ENCODE measurements at places on chromosomes 4 and X.

DNA sequence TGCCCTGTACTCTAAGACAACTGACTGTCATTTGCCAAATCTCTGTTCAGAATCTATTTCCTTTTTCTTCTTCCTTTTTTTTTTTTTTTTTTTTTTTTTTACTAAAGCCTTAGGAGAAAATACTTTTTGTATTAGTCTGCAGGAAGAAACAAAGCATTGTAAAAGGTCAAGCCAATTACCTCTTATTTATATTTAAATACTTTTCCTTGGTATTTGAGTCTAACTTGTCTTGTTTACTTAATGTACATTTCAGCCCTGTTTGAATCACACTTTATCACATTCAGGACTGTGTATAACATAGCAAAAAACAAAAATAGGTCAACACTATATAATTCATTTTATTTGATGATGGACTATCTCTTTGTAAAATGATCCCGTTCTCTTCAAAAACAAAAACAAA is 262.2 kb downstream of the RPA4 start:
- no peak for DNase-seq

DNA sequence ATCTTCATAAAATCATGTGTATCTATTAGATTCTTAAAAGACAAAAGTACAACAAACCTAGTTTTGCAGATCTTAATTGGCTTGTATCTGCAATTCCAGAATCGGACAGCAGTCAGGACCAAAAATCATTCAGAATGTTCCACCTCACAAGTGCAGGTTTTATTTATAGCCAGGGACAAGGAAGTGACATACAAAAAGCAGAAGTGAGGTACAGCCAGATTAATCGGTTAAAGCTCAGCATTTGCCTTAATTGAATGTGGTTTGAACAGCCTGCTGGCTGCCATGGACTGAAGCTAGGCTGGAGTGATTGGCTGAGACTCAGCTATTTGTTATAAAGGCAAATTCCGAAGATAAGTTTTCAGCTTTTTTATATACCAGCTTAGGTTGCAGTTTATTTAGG is 932.6 kb downstream of the C4orf33 start:
- no peak for DNase-seq

DNA sequence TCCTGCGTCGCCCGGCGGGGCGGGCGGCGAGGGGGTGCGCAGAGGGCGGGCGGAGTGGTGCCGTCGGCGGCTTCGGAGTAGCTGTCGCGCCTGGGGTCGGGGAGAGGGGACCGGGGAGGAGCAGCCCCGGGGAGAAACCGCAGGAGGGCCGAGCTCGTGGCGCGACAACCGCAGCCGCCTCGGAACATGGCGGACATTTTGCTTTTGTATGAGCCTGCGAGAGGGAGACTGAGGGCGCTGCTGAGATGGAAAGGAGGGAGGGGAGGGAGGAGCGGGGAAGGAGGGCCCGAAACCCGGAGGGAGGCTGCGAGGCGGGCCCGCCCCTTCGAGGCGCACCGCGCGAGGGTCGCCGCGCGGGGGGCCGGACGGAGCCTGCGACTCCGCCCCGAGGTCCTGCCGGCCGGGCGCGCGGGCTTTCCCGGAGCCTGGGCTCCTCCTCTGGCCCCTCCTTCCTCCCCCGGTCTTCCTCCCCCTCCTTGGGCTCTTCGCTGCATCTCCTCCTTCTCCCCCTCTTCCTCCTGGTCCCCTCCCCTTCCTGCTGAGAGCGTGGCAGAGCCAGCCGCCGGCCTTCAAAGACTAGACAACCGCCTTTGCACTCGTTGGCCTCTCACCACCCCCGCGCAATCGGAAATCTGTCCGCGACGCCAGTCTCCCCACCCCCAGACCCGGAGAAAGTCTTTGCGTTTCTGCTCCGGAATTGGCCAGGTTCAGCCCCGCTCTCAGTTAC is 1.1 kb downstream of the INTS6L start:
- peak; percentile 70 for DNase-seq

DNA sequence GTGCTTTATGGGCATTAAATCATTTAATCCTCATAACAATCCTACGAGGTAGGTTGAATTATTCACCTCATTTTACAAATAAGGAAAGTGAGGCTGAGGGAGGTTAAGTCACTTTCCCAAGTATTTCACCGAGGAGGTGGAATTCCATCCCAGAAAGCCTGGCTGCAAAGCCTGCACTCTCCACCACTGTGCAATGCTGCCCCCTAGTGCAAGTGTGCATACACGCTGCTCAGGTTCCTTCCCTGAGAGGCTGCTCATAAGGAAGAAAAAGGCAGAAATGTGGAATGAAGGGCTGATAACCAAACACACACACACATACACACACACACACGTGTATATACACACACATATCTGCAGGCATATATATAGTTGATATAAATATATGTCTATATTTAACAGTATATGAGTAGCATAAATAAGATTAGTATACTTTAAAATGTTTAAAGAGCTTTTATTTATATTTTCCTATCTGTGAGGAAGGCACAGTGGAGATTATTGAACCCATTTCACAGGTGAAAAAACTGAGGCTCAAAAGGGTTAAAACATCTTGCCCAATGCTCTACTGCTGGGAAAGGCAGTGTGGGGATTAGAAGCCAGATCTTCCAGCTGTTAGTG is 714.5 kb upstream of the TENM3 start:
- DNase-seq: no peak

GRCh38 chr4:121764702-121765367 is at the start of gene SMIM43:
SMIM43 (minus strand) TSS chr4:121765164; CDS start chr4:121765105, 59 bp downstream.
- DNase-seq: no peak

- DNase-seq: no peak
Observed at GRCh38 chr4:104494185-104494584, 509 bp downstream of the CXXC4 start.

GRCh38 chr4:159177265-159178150 is 74.6 kb downstream of the RAPGEF2 start:
- DNase-seq: no peak

DNA sequence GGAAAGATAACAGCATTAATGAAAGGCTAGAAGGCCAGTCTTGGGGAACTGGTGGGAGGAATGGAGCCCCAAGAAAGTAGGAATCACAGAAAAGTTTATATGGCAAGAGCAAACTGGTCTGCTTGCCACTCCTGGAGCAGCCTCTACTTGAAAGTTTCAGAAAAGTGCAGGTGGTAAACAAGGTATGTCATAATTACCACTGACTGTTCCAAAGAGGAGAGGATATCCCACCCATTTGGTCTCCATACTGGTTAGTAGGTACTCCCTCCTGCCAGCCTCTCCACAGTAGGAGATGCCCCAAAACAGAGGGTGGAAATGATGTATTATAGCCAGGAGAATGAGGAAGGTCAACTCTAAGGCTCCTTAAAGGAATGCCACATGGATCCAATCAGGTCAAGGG is 145.1 kb downstream of the INPP4B start:
- no peak for DNase-seq

DNA sequence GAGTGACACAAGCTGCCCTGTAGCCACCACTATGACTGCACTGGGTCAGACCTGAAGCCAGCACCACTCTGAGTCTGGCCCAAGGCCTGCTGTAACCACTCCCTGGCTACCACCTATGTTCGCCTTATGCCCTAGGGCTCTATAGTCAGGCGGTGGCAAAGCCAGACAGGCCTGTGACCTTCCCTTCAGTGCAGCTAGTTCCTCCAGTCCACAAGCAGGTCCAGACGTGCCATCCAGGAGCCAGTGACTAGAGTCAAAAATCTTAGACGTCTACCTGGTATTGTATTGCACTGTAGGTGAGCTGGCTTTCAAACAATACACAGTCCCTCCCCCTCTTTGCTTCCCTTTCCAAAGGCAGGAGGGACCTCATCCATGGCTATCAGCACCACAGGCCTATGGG is 54.0 kb upstream of the RNF128 start:
- DNase-seq: no peak

GRCh38 chr4:94665500-94666404 is 92.0 kb upstream of the BMPR1B start:
- no peak for DNase-seq

DNA sequence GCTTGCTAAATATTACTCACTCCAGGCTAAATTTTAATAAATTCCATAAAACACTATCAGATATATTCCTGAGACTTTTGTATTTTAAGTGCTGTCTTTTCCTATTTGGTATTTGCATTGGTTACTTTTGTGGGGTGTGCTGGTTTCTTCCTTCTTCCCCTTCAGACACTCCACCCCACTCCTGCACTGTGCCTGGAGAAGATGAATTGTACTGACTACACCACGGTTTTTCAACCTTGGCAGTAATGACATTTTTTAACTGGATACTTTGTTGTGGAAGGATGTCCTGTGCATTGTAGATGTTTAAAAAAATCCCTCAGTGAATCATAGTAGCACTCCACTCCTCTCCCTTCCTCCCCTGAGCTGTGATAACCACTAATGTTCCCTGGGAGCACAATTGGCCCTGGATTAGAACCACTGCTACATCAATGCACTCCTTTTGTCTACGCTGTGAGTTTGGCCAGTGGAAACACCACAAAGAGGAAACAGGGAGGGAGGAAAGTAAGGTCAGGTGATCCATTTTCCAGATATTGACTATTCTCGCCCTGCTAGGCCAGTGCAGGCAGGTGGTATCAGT is 36.3 kb downstream of the SNCA start:
- DNase-seq: no peak

GRCh38 chrX:47182106-47182700 is 11.4 kb upstream of the UBA1 start:
- no peak for DNase-seq

- no peak for DNase-seq
Observed at GRCh38 chr4:190019023-190019858, 7.8 kb downstream of the FRG2 start.

DNA sequence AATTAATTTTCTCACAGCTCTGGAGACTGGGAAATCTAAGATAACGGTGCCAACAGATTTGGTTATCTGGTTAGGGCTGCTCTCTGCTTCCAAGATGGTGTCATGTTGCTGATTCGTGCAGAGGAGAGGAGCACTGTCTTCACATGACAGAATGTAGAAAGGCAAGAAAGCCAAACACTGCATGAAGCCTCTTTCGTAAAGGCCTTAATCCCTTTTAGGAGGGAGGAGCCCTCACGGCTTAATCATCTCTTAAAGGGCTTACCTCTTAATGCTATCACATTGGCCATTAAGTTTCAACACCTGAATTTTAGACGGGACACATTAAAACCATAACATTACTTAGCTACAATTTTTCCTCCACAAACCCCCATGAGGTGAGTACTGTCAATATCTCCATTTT is 174.1 kb downstream of the COX18 start:
- DNase-seq: no peak

DNA sequence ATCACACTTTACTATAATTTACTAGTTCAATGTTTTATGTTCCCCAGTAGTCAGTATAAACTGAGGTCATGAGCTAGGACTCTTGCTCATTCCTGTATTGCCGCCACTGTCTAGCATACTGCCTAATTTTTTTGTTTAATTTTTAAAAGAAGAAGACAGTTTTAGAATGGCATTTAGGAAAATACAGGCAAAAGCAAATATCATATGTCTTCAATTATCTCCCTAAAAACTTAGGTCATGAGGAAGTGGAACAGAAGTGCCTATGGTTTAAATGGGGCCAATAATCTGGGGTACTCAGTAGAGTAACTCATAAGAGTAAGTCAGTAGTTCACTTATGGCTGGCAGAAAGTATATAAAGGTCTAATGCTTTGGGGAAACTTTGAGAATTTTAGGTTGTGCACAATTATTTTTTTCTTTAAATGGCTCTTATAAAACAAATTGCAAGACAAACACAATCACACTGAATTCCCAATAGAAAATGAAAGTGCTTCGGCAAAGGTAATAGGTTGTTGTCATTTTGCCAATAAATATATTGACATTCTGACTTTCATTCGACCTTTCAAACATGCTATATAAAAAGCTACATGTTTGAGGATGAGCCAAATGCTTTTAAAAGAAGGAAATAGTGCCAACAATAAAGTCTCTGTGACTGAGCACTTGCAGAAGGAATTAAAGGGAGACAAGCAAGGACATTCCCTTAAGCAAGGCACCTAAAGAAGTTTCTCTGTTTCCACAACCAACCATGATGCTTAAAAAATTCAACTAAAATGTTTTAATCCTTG is 390.1 kb downstream of the PDGFC start:
- DNase-seq: no peak

- no peak for DNase-seq
Observed at GRCh38 chr4:10130178-10130888, 13.7 kb upstream of the WDR1 start.

DNA sequence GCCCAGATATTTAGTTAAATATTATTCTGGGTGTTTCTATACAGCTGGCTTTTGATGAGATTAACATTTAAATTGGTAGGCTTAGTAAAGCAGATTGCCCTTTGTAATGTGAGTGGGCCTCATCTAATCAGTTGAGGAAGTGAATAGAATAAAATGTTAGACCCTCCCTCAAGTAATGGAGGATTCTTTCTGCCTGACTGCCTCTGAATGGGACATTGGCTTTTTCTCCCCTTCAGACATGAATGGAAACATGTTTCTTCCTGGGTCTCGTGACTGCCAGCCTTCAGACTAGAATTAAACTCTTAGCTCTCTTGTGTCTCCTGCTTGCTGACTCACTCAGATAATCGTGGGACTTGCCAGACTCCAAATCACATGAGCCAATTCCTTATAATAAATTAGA is 266.7 kb downstream of the INPP4B start:
- no peak for DNase-seq

DNA sequence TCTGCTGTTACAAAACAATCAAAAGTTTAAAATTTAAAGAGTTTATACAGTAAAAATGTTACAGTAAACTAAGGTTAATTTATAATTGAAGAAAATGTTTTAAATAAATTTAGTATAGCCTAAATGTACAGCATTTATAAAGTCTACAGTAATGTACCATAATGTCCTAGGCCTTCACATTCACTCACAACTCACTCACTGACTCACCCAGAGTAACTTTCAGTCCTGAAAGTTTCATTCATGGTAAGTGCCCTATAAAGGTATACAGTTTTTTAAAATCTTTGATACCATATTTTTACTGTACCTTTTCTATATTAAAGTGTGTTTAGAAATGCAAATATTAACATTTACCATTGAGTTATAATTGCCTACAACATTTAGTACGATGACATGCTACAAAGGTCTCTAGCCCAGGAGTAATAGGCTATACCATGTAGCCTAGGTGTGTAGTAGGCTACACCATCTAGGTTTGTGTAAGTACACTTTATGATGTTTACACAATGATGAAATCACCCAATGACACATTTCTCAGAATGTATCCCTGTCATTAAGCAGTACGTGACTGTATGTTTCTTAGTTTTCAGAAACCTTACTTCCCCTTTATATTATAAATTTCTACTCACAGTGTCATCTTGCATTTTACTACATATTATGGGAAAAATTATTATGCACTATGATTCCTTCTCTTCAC is 320.8 kb downstream of the ADAM29 start:
- DNase-seq: no peak

GRCh38 chrX:10631416-10632145 is 11.2 kb upstream of the MID1 start:
- DNase-seq: no peak

DNA sequence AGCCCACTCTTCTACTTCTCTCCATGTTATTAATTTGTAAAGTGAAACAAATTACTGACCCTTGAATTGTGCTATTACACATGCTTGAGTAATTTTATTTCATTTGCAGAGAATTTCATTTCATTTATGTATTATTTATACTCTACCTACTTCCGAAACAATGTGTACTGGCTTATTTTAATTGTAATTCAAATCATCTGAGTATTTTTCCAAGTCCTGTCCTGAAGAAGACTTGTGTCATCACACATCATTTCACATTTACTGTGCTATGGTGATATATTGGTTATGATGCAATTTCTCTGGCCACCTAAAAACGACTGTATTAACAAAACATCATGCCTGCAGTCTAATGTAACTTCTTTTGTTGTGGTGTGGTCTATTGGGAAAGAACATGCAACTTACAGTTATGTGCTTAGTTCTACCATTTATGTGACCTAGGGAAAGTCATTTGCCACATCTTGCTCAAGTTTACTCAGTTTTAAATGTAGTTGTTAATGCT is 384.5 kb downstream of the RPA4 start:
- DNase-seq: no peak
